ENCODE measurements at places on chromosomes 4 and X.

- DNase-seq, result no peak
Observed at GRCh38 chr4:21949073-21949457, 493 bp upstream of the KCNIP4 start.

DNA sequence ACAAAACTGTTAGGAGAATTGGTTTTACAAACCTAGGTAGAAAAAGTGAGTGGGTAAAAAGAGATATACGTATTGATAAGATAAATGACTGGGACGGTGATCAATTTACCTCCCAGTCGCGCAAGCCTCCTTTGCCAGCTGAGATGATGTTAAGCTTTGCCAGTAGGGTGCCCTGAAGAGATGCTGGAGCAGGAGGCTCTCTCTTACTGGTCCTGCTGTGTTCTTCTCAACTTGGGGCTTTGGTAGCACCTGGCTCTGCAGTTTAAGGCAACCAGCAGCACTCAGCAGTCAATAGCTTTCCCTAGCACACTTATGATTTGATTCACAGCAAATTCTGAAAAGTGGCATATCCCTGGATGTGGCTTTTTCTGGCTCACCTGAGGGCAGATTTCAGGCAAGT lies 1461.7 kb downstream of the ADGRL3 start:
- no peak for DNase-seq

DNA sequence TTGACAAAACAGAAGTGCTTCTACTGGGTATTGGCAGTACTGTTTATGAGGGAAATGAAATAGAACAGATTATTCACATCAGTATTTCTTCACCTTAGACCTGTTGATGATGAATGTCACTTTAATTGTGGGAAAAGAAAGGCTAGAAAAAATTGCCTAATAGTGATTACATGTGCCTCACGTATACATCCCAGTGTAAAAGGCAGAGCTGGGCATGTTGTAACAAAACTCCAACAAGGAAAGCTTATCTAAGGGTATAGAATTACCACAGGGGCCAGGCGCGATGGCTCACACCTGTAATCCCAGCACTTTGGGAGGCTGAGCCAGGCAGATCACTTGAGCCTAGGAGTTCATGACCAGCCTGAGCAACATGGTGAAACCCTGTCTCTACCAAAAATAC lies 4.2 kb downstream of the PGM2 start:
- DNase-seq, result no peak

GRCh38 chr4:15100994-15101695 lies 98.9 kb downstream of the CPEB2 start:
- DNase-seq, result no peak

GRCh38 chr4:70997546-70997945 lies 4.1 kb downstream of the DCK start:
- DNase-seq, result no peak

- no peak for DNase-seq
Observed at GRCh38 chrX:15301924-15302323, 13.5 kb downstream of the ASB11 start.

DNA sequence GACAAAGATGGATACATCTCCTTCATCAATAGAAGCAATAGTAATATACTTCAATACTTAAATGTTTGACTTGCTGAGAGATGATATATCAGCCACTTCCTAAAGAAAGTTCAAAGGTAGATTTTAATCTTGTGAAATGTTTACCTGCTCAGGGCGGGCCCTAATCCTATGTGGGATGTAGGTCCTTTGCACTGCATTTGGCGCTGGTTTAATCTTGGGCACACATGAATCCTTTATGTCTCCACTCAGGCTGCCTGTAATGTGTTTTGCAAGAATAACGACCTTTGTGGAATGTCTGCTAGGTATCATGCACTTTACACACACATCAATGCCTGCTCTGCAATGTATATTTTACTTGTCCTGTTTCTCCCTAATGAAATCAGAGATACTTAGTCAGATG lies 368.7 kb downstream of the GBA3 start:
- DNase-seq, result no peak

GRCh38 chrX:38178396-38178795 lies 42.3 kb downstream of the SRPX start:
- no peak for DNase-seq

DNA sequence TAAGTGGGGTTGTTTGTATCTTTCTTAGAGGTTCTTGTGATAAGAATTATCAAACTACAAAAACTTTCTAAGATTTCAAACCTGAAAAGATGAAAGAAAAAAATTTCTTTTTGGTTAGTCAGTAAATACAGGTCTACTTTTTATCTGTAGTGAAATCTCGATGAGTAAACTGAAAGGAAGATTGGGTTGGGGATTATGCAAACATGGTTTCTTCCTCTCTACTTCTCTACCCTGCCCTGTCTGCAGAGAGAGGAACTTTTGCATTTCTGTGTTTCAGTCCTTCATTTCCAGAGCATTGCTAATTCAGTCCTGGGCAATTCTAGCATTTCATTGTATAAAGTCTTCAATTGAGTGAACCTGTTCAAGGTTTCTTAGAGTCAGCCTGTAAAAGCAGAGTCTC lies 51.6 kb upstream of the IL2 start:
- no peak for DNase-seq

GRCh38 chr4:123446865-123447474 lies 50.4 kb downstream of the SPRY1 start:
- no peak for DNase-seq

GRCh38 chr4:1640190-1640589 lies 43.9 kb downstream of the FAM53A start:
- DNase-seq, result no peak

GRCh38 chrX:134695999-134696398 lies 37.7 kb upstream of the PLAC1 start:
- no peak for DNase-seq

- DNase-seq, result no peak
Observed at GRCh38 chrX:48520976-48521352, 644 bp upstream of the EBP start.

DNA sequence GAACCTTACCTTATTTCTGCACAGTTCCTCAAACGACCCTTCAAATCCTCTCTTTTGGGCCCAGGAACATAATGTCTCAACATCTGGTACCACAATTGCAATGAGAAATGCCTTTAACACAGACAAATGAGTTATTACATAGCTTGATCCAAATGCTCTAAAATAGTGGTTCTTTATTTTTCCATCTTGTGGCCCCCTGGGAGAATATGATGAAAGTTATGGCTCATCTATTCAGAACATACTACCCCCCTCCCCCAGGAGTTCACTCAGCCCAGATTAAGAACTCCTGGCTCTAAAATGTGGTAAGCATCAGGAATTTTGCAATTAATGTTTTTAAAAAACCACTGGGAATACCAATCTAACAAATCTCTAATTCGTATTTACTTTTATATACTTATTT lies 23.9 kb upstream of the CENPU start:
- no peak for DNase-seq

- no peak for DNase-seq
Observed at GRCh38 chrX:134810211-134810610, 151.9 kb upstream of the PLAC1 start.

- no peak for DNase-seq
Observed at GRCh38 chr4:139920486-139921002, 233.4 kb downstream of the MAML3 start.

DNA sequence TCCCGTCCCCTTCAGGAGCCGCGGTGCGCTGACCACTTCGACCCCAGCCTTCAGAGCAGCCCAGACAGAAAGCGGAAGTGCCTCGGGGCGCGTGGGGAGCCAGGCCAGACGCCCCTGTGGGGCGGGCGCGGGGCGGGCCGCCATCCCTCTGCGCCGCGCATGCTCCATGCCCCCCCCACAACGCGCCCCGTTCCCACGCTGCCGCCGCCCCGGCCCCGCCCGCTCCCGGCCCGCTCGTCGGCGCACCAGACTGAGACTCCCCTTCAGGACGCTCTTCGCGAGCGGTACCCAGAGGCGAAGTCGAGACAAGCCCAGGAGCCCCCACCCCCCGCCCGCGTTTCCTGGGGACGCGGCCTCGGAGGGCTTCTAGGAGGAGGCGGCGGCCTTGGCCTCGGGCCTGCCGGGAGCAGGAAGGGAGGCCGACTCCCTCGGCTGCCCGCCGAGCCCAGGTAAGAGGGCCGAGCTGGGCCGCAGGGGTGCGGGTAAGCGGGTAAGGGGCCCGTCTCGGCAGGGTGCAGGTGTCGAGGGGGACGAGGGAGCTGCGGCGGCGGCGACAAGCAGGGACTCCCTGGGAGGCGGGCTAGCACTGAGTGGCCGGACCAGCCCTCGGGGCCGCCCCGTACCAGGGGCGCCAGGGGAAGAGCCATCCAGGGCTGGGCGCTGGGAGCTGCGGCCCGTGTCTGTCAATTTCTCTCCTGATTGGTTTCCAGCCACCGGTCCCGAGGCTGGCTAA lies at the start of gene ZFP92:
Gene ZFP92 (plus strand): TSS at position 218 of the 733 bp plus-strand sequence. CDS start 6,851 bp downstream, outside the sequence.
- no peak for DNase-seq

GRCh38 chrX:11296051-11296450 lies 2.8 kb downstream of the AMELX start:
- no peak for DNase-seq

DNA sequence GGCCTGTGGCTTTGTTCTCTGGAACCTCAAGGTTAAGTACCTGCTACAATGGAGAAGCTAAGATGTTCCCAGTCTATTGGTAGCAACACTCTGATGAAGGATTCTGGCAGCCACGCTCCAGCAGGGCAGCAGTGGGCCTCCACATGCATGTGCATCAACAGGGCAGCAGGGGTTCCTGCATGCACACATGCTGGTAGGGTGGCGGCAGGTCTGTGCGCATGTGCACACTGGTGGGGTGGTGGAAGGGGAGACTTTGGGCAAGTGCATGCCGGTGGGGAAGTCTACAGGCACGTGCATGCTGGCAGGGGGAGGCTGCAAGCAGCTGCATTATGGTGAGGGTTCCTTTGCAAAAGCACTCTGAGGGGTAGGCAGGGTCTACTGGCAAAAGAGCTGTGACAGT lies 160.7 kb downstream of the NKX6-1 start:
- DNase-seq, result no peak

All from omental fat pad (tissue), 4 donors.